Activated T-helper 17 cell treated with anti-CD3 and anti-CD28 coated beads, Interleukin-2, amount 50 U/mL, for 72 hours (primary cell): ENCODE measurements at places on chromosomes 3 and 15. TPM values are rescaled to one million over a fixed set of nuclear protein-coding genes. Genes with fewer than 3 reads are reported as not detected.

DNA sequence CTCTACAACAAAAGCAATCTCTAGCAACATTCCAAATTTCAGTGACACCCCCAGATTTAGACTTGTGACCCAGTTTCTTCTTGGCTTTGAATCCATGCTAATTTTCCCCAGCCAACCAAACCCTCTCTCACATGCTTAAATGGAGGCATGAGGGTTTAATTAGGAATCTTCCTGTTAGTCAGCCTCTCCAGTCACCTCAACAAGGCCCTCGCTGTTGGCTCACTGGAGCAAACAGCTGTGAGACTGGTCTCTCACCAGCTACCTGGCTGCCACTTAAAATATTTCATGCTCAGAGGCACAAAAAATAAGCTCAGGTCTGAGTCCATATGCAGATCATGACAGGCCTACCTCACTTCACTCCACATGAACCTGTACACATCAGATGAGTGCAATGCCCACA, 630.4 kb upstream of the ADAMTS9 start:
- no peak for ATAC-seq

DNA sequence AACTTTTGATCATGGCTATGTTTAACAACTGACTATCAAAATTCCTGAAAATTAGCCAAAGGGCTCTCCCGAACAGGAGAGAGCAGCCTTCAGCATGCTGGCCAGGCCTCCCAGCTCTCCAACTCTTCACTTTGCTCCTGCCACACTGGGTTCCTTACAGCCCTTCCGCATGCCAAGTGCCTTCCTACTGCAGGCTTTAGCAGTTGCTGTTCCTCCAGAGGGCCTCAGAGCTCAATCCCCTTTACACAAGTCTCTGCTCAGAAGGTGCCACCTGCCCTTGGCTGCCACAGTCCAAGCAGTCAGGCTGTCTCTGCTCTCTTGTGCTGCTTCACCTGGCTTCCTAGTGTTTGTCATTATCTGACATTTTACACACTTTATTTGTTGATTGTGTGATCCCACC, 553.1 kb upstream of the PPP2R3A start:
- no peak for ATAC-seq

- ATAC-seq, result no peak
These were observed 277.0 kb downstream of the RBMS3 start for GRCh38 chr3:29557825-29558224.

DNA sequence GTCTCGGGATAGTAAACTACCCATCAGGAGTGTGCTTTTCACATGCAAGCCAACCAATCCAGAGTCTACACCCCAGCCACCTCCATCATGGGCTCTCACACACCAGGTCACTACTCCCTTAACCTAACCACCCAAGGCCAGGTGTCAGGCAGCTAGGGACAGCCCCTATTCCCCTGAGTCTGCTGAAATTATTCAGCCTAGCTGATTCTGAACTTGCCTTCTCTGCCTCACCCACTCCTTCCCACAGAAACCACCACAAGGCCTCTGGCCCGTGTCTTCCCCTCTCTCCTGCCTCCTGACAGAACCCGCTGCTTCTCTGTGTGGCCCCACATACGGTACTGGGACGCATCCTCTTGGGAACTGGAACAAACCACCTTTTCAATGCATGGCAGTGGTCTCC, 82.1 kb downstream of the PCSK6 start:
- ATAC-seq, result peak; percentile 82

- ATAC-seq, result no peak
These were observed 82.7 kb downstream of the MYO5A start for GRCh38 chr15:52445954-52446353.

- no peak for ATAC-seq
These were observed 42.1 kb upstream of the TSPAN3 start for GRCh38 chr15:77112838-77113504.

DNA sequence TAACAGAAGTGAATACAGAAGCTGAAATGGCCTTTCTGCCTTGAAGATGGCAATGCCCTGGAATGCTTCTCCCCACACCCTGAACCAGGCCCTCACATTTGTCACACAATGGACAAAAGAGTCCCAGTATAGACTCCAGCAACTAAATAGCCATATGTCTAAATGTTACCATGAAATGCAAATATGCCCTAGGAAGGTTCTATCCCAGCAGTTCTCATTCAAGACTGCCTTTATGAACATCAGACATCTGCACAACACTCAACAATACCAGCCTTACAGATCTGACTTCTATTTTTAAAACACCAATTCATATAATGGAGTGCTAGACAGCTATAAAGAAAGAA, 7.9 kb downstream of the ITGB5 start:
- ATAC-seq, result no peak

DNA sequence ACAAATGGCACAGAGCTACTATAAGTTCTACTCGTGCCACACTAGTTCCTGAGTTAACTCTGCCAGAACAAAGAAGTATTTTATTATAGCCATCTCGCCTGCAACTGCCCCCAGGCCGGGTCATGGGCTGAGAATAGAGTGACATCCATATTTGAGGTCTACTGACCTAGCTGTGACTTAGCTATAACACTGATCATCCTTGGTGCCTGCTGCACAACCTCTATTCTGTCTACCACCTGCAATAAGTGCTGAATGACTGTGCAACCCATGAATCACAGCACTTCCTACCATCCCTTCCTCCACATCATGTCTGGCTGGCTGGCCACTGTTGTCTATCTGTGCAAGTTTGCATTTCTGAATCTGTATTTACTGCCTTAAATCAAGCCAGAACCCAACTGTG, 506.5 kb upstream of the TBL1XR1 start:
- ATAC-seq, result peak; percentile 56

- ATAC-seq, result no peak
These were observed 2.0 kb upstream of the FSTL1 start for GRCh38 chr3:120452816-120453215.

DNA sequence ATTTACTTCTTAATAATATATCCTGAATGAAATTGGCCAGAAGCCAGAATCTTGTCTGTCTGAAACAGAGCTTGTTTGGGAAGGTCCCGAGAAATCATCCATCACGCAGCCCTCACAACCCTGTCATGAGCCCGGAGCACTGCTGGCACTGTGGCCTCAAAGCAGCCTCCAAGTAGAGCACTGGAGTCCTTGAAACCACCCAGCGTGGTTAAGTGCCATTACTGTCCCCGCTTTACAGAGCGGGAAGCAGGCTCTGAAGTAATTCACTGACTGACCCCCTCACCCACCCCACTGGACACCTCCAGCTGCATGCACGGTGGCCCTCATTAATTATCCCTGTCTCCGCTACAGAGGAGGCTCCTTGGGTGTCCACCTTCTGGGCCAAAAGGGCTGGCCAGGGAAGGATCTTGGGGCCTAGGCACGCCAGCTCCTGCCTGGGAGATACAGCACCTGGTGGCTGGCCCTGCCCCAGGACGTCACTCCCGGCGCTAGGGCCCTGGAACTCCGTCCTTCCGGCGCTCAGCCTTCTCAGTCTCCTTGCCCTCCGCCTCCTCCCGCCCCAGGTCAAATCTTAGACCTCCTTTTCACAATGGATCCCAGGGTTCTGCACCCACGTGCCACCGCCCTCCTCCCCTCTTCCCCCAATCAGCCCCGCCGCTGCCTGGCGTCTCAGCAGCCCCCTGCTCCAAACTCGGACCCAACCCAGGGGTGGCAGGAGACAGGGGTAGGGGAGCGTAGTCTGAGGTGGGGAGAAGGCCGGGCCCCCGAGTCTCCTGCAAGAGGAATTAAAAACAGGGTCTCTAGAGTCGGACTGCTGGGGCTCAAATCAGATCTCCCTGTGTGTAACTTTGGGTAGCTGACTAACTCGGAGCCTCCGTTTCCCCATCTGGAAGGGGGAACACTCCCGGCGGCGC, 1.1 kb downstream of the TKT start:
- ATAC-seq, result peak; percentile 67

GRCh38 chr3:187810021-187810446, 64.8 kb upstream of the BCL6 start:
- ATAC-seq, result no peak

GRCh38 chr3:152550284-152550683, 281.6 kb downstream of the MBNL1 start:
- peak; percentile 74 for ATAC-seq

DNA sequence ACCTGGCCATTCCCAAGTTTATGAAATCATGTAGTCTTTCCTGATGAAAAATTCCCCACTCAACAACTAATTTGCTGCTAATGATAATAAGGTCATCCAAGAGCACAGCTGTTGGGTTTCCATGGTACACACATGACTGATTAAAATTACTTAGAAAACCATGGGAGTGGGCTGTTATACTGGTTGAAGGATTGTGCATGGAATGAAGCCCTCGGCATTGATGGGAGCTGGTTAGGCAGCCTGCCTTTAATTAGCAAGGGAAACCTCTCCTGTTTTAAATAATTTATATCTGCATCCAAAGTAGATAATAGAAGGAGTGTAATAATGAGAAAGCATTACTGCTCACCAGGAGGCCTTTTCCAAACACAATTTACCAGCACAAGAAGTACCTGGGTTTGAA, 235.1 kb upstream of the CFAP20DC start:
- ATAC-seq, result no peak

DNA sequence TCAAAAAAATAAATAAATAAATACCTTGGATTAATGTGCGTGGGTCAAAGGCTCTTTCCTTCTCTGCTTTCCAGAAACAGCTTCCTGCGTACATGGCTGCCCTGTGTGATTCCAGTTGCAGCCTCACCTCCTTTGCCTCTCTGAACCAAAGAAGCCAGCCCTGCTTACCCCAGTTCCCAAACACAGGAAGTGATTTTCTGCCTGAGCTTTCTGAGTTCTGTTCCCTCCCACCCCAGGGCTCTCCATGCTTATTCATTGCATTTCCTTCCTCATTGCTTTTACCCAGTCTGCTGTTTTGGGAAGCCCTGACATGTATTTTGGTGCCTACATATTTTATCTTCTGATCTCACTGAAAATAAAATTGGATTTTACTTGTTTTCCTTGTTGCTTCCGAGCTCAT, 15.4 kb downstream of the ZSCAN2 start:
- ATAC-seq, result no peak

DNA sequence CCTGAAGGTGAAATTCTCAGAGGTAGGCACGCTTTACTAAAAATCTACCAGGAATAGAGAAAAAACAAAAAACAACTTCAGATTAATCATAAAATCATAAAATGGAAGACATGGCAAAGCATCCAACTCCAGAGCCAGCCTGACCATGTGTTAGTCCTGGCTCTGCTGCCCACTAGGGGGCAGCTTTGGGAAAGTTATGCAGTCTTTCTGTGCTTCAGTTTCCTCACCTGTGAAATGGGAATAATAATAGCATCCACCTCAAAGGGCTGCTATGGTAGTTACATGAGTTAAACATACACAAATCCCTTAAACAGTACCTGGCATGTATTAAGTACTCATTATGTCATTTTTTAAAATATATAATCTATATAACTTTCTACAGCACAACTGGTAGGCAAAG, 52.3 kb downstream of the WNT5A start:
- no peak for ATAC-seq

DNA sequence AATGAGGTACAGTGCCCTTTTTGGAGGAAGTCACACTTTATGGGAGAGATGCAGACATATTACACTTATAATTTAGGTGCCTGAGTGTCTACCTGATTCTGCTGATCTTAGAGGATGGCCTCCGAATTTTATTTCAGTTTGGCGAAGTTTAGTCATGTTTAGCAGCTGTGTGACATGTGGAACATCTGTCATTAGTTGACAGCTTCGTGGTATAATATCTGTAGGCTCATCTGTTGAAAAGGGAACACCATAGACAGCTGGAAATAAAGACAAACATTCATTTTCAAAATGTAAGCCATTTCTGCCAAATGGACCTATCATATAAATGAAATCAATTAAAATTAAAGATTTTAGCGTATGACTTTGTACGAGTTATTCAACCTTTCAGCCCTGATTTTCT, 165.4 kb downstream of the CFAP20DC start:
- ATAC-seq, result no peak

- no peak for ATAC-seq
These were observed 105.5 kb downstream of the RYK start for GRCh38 chr3:134145183-134145582.

GRCh38 chr15:39792025-39792843, 9.6 kb upstream of the FSIP1 start:
- ATAC-seq, result no peak

GRCh38 chr3:113132571-113132996, 78.8 kb upstream of the BOC start:
- no peak for ATAC-seq

GRCh38 chr15:69766156-69766555, 313.5 kb downstream of the RPLP1 start:
- no peak for ATAC-seq

DNA sequence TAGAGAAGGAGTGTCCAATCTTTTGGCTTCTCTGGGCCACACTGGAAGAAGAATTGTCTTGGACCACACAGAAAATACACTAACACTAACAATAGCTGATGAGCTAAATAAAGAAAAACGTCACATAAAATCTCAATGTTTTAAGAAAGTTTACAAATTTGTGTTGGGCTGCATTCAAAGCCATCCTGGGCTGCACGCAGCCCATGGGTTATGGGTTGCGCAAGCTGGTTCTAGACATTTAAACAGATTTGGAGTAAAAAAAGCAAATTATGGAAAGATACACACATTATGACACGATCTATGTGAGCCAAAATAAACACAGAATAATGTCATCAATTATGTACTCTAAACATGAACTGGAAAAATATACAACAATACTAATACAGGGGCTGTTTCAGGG, 703.3 kb upstream of the LMCD1 start:
- ATAC-seq, result no peak

GRCh38 chr3:100825574-100825973, 116.3 kb downstream of the TFG start:
- ATAC-seq, result no peak

DNA sequence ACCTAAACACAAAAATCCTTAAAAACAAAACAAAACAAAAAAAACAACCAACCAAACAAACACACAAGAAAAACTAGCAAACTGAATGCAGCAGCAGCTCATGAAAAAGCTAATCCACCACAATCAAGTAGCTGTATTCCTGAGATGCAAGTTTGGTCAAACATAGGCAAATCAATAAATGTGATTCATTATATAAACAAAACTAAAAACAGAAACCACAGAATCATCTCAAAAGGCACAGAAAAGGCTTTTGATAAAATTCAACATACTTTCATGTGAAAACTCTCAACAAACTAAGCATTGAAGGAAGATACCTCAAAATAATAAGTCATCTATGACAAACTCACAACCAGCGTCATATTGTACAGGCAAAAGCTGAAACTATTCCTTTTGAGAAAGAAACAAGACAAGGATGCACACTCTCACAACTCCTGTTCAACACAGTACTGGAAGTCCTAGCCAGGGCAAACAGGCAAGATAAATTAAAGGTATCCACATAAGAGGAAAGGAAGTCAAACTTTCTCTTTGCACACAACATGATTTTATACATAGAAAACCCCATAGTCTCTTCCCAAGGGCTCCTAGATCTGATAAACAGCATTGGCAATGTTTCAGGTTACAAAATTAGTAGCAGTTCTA, 495.1 kb upstream of the SGO1 start:
- ATAC-seq, result no peak

- ATAC-seq, result no peak
These were observed 49.0 kb upstream of the DCLK3 start for GRCh38 chr3:36813305-36813704.

OPA1 gene
- total RNA-seq, result 112 TPM

KY gene
- not detected for total RNA-seq

CHRM5 gene
- not detected for total RNA-seq

C3orf49 gene
- total RNA-seq, result not detected

KCTD6 gene
- total RNA-seq, result 4.9 TPM

BSN gene
- 0.22 TPM for total RNA-seq

ST8SIA2 gene
- total RNA-seq, result not detected

PLSCR1 gene
- 48.0 TPM for total RNA-seq

ACP3 gene
- not detected for total RNA-seq
